NB4 (cell line): ENCODE measurements at places on chromosomes 3 and 15.

DNA sequence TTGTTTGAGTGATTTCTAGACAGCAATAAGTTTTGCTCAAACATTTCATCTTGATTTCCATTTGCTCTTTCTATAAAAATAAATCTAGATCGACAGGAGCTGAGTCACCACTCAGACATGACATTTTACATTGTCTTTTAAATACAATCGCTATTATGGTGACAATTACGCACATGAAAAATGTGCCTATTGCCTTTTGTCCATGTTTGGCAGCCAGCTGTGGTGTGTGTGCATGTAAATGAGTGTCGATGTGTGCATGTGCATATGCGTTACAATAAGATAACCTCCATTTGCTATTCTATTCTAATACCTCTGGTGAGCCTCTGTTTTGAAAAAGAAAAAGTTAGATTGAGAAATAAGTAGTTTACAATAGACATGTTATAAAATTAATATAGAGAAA, 89.7 kb upstream of the GRM7 start:
- DNase-seq: no peak

GRCh38 chr15:72201391-72201921, 3.9 kb upstream of the GRAMD2A start:
- no peak for DNase-seq

GRCh38 chr3:140545756-140546155, 132.1 kb upstream of the TRIM42 start:
- no peak for DNase-seq

DNA sequence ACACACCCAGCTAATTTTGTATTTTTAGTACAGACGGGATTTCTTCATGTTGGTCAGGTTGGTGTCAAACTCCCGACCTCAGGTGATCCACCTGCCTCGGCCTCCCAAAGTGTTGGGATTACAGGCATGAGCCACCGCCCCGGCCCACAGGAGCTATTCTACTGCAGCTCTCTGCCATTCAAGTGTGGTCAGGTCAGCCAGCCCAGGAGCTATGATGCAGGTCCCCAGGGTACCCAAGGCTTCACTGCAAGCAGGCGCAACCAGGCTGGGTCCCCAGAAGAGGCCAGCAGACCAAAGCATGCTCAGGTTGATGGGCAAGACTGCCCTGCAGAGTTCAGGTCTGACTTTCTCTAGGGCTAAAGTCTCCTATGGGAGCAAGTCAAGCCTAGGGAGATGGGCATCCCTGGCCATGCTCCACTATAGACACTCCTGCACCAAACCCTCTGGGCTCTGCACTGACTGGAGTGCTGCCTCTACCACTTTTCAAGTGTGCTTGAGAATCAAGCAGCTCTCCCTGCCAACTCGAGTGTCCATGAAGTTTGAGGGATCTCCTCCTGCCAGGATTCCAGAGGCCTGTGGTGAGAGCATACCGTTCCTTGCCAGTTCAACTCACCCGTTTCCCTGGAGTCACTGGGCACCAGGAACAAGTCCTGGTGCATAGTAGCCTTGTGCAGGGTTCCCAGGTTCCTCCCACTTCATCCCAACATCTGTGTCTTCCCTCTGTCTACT, 30.9 kb downstream of the MYO9A start:
- no peak for DNase-seq

GRCh38 chr3:152438181-152438580, 169.5 kb downstream of the MBNL1 start:
- no peak for DNase-seq

DNA sequence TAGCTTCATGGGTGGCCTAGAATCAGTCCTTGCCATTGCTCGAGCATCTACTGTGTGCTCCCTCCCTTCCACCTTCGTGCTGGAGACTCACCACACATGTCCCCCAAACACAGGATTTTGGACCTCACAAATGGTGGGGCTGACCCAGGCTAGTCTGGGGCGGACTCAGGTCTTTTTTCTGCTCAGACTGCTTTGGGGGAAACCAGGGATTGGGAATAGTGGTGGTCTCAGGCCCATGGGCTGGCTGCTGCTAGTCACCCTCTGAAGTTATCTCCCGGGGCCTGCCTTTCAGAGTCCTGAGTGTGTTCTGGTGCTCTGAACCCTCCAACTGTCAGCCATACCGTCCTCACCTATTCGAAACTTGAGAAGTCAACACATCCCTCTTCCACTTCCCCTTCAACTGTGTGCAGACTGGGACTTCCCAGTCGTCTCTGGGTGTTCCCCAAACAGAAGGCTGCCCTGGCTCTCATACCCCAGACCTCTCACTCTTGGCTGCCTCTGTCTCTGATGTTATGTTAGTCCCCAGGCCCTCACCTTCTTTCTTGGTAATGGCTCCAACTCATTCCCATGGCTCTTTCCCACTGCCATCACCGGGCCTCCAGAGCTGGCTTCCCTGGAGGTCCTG, 46.0 kb downstream of the PPCDC start:
- peak; percentile 68 for DNase-seq

- no peak for DNase-seq
Observed at GRCh38 chr3:126085841-126086240, 1.9 kb upstream of the SLC41A3 start.

DNA sequence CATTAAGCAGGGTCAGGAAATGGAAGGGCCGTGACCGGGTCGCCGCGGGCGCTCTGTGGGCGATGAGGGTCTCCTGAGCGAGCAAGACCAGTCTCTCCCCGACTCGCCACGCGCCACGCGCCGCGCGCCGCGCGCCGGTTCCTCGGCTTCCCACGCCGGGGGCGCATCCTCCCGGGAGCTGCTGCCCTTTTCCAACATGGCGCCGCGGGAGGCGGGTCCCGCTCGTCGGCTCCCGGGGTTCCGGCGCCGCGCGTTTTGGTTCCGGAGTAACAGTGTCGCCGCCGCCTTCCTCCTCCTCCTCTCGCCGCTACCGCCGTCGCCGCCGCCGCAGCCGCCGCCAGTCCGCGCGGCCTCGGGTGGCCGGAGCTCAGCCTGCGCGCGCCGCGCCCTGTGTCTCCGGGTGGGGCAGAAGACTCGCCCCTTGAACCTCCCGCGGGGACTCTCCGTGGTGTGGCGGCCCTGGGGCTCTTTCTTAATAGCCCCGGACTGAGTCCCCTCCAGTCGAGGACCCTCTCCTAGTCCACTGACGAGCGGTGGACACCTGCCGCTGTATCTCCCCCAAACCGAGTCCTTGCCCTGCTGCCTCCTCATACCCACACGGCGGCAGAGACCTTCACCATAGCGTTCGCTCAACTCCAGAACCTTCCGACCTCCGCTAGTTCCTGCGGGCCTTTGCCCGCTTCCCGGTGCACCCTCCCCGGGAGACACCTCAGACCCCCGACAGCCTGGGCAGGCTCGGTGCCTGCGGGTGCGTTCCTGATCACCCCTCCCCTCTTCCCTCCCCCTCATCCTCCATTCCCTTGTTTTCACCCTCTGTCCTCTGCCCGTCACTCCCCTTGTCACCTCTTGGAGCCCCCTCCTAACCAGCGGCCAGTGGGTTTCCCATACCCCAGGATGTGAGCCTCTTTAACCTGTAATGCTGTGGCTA, at the start of gene MAP2K5:
Gene MAP2K5, plus strand, starts transcription at position 284 of the 928 bp plus-strand sequence. Its CDS starts 633 bp downstream, at position 917.
- peak; percentile 87 for DNase-seq

- DNase-seq: no peak
Observed at GRCh38 chr15:68313501-68314410, 36.2 kb downstream of the FEM1B start.

DNA sequence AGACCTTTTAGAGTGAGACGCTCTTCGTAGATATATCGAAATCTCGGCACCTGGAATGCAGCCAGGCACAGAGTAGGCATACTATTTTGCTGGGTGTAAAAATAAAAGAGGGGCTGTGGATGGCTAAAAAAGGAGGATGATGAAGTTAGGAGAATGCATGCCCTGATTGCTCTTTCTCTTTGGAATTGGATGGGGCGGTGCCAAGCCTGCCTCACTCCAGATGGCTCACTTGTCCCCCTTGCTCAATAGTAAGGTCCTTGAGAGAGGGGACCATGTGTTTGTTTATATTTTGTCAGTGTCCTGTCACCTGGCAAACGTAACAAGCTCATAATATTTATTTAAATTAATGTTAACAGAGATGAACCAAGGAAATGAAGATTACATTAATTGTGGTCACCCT, 33.0 kb downstream of the SNRK start:
- no peak for DNase-seq

- no peak for DNase-seq
Observed at GRCh38 chr3:177596248-177596815, 399.1 kb upstream of the TBL1XR1 start.

DNA sequence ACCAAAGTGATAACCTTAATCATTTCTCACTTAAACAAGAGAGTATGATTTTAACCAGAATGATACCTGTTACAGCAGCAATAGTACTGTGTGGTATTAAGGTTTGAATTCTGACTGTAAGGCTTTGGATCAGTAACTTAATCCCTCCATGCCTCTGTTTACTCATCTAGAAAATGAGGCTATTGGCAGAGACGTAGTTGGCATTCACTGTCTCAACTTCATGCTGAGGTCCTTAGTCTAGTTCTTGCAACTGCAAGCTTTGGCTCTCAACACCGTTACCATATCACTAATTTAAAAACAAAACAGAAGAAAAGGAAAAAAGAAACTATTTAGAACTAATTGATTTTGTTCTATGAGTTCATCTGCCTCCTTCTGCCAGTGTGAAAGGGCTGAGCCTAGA, 875.4 kb downstream of the MCTP2 start:
- DNase-seq: no peak

GRCh38 chr3:183149915-183150750, 12.4 kb downstream of the LAMP3 start:
- DNase-seq: peak; percentile 60

DNA sequence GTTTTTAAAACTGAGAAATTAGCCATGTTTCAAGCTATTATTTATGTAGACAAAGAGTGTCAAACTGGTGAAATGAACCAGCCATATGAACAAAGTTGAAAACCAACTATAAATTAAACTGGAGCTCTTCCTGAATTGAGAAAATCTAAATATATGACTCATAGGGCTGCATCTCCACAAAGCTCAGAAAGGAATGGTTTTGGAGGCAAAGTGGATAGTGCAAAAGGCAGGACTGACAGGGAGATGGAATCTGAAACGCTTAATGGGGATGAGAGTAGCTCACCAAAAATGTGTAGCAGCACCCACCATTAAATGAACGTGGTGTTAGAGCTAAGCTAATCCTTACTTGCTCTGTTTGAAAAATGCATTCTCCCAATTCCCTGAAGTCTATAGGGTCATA, 1066.0 kb downstream of the AGBL1 start:
- DNase-seq: no peak

- DNase-seq: no peak
Observed at GRCh38 chr3:192490720-192491119, 236.6 kb downstream of the FGF12 start.

DNA sequence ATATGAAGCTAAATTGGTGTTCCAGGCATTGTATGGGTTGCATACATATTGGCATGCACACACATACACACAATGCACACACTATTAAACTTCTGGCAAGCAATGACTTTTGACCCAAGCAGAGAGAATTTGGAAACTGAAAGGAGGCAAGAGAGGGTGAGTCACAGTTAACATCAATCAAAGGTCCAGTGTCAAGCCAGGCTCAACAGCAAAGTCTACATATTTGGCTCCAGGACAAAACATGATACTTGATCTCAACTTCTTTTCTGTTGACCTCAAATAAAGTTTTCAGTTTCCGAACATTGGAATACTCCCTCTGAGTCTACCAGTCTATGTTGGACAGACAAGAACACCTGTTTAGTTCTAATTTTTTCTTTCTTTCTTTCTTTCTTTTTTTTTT, 28.3 kb downstream of the IL12A start:
- DNase-seq: no peak

GRCh38 chr15:26374806-26375205, 398.1 kb downstream of the GABRB3 start:
- no peak for DNase-seq

- DNase-seq: no peak
Observed at GRCh38 chr3:194885766-194886165, 200.1 kb downstream of the FAM43A start.

GRCh38 chr3:189171707-189172106, at the start of gene TPRG1:
TPRG1 (plus strand) TSS chr3:189171971; CDS start chr3:189207385, 35,414 bp downstream.
- DNase-seq: no peak

DNA sequence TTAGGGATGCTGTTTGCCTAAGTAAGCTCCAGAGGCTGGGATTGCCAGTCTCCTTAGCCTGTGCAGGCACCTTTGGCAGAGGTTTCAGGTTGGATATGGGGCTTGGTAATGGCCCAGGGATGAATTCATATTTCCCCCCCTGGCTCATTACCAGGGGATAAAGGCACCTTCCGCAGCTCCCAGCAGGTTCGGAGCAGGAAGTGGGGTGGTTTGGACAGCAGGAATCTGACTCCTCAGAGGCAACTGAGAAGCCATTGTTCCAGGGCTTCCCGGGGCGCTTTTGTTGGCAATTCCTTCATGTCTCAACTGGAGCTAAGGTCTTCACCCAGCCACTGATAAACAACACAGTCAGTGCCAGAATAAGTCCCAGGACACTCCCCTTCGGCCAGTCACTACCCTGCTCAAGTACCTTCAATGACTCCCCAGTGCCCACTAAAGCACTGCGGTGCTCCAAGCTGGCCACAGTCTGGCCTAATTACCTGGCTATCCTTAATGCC, 85.3 kb upstream of the SLC6A6 start:
- DNase-seq: no peak

GRCh38 chr15:85761635-85762034, 33.1 kb downstream of the KLHL25 start:
- no peak for DNase-seq

GRCh38 chr3:39028546-39028945, 23.2 kb downstream of the SCN11A start:
- no peak for DNase-seq

GRCh38 chr3:65867463-65868210, 171.1 kb downstream of the MAGI1 start:
- DNase-seq: no peak

DNA sequence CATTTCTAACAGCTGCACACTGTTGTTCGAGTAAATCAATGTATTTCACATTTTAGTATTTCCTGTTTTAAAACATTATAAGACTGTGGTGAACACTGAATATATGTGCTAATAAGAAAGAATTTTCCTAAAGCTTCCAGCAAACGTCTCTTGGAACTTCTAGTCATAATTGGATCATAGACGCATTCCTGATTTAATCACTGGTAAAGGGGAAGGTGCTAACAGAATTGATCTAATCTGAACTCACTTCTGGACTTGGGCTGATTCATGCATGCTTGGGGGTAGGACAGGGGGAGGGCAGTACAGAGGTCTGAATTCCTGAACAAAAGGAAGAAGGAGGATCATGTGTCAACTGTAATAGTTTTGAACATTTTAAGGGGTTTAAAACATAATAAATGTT, 7.3 kb upstream of the LEKR1 start:
- no peak for DNase-seq

GRCh38 chr3:71031181-71031580, 552.3 kb downstream of the FOXP1 start:
- DNase-seq: no peak
